Upper lobe of left lung (tissue), 6 donors: ENCODE measurements at places on chromosomes 16 and 17. TPM values are rescaled to one million over a fixed set of nuclear protein-coding genes. Genes with fewer than 3 reads are reported as not detected.

BAIAP2 gene
- total RNA-seq = 103 TPM

SPATA22 gene
- total RNA-seq = not detected

KRT33B gene
- not detected for total RNA-seq

IGSF6 gene
- total RNA-seq = 15.7 TPM

SHISA6 gene
- total RNA-seq = 0.44 TPM

SDR42E2 gene
- 0.17 TPM for total RNA-seq

ITGAD gene
- 0.15 TPM for total RNA-seq

KRT31 gene
- total RNA-seq = not detected

ITGB4 gene
- total RNA-seq = 75.2 TPM

PLA2G10 gene
- 22.5 TPM for total RNA-seq

CD300A gene
- total RNA-seq = 26.5 TPM

SRL gene
- total RNA-seq = 0.30 TPM

FTO gene
- 62.9 TPM for total RNA-seq

ADAD2 gene
- total RNA-seq = 1.1 TPM

FGF11 gene
- total RNA-seq = 0.57 TPM

ATP2A1 gene
- total RNA-seq = 0.20 TPM

CASKIN1 gene
- not detected for total RNA-seq

ABCC3 gene
- total RNA-seq = 49.7 TPM

TSPOAP1 gene
- total RNA-seq = 14.0 TPM

KRT17 gene
- total RNA-seq = 1.3 TPM
